Mesothelial cell of epicardium (in vitro differentiated cells): ENCODE measurements at places on chromosomes 6 and 20.

DNA sequence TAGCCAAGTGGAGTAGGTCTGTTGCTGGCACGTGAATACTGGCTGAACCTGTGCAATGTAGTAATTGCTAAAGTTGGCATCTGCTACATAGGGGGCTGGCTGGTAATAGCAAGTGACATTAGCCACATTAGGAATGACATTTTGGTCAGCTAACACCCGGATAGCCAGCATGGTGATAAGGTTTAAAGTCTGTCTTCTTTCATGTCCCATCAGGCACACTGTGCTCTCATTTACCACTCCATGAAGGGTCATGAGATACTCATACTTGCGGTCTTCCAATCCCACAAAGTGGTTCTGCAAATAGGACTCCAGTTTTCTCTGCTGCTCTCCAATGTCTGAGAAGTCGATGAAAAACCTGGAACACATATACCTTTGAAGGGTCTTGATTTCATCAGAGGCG, 2.8 kb downstream of the TENT5A start:
- H3K4me3 ChIP-seq: peak overlapping the region; percentile 87
- no peak for DNase-seq
- H3K4me1 ChIP-seq: peaks cover 38% of the 10 kb centered on the region
- peaks cover 9% of the 10 kb centered on the region for H3K27me3 ChIP-seq
- H3K36me3 ChIP-seq: peaks cover 2% of the 10 kb centered on the region

GRCh38 chr6:25913741-25914140, 16.8 kb downstream of the SLC17A2 start:
- no peak for DNase-seq
- no peaks in the 10 kb centered on the region for H3K36me3 ChIP-seq
- H3K27ac ChIP-seq: no peak overlapping the region

DNA sequence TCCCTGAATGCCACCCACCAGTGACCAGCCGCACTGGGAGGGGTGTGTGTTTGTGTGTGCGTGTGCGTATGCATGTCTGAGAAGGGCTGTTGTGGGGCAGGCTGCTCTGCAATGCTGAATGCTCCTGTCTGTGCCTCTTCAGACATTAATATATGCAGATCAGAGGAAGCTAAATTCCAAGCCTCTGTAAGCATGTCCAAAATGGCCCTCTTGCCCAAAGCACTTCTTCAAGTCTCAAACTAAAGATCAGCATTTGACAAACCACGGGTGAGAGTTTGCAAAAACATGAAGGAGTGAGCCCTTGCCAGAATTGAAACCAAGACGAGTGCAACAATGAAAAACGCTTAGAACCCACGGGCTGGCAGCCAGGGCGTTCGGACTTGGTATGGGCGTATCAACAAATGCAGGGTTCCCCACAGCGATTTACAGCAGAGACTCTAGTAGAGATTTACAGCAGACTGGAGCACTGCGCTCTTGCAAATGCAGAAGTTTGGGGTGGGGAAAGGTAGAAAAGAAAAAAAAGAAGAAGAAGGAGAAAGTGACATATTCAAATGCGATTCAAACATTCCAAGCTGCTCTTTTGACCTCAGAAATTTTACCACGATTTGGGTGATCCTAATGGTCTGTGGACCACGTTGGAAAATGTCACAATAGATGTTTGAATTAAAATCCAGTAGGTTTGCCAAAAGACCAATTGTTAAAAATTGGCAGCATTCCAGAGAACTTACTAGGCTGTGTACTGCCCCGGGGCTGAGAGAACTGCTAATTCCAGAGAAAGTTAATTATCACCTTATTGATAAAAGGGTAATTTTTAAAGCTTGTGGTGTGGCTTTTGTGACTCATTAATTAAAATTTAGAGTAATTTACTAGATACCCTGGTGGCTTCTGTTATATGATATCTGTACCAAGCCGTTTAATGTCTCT, 3.5 kb downstream of the SCML4 start:
- peaks cover 45% of the 10 kb centered on the region for H3K27me3 ChIP-seq
- no peaks in the 10 kb centered on the region for H3K36me3 ChIP-seq
- H3K4me3 ChIP-seq: peak overlapping the region; percentile 38
- H3K27ac ChIP-seq: no peak overlapping the region
- peaks cover 28% of the 10 kb centered on the region for H3K4me1 ChIP-seq

DNA sequence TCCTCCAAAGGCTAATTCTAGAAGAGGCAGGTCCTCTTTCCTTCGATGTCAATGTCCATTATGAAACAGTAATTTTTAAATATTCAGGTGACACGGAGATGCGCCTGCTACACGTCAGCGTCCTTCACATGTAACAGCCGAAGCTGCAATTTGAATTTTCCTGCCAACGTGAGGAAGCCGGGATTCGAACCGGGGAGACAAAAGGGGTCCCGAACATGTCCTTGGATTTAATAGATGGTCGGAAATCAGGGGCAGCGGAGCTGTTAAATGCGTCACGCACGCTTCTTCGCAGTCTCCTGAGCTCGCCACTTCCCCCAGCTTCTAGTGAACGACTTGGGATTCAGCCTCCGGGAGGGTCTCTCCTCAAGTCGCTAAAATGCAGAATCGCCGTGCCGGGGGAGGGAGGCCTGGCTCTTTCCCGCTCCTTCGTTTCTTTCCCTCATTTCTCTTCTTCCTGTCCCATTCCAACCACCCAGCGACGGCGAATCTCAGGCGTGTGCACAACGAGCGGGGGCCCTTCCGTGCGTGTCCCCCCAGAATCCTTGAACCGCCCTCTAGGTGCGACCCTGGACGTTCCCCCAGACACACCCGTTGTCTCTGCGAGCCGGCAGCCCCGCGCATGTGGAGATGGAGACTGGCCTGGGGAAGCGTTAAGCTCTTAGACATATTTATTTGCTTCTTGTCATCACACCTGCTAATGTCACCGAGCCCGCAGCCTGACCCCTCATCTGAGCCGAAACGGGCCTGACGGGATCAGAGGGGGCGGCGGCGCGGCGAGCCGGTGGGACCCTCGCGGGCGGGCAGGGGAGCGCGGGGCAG, 1.3 kb upstream of the FOXC1 start:
- peaks cover 37% of the 10 kb centered on the region for H3K4me1 ChIP-seq
- H3K27ac ChIP-seq: peak overlapping the region; percentile 67
- peak overlapping the region; percentile 65 for H3K4me3 ChIP-seq
- no peak for DNase-seq
- H3K27me3 ChIP-seq: peaks cover 57% of the 10 kb centered on the region
- H3K36me3 ChIP-seq: peaks cover 10% of the 10 kb centered on the region

DNA sequence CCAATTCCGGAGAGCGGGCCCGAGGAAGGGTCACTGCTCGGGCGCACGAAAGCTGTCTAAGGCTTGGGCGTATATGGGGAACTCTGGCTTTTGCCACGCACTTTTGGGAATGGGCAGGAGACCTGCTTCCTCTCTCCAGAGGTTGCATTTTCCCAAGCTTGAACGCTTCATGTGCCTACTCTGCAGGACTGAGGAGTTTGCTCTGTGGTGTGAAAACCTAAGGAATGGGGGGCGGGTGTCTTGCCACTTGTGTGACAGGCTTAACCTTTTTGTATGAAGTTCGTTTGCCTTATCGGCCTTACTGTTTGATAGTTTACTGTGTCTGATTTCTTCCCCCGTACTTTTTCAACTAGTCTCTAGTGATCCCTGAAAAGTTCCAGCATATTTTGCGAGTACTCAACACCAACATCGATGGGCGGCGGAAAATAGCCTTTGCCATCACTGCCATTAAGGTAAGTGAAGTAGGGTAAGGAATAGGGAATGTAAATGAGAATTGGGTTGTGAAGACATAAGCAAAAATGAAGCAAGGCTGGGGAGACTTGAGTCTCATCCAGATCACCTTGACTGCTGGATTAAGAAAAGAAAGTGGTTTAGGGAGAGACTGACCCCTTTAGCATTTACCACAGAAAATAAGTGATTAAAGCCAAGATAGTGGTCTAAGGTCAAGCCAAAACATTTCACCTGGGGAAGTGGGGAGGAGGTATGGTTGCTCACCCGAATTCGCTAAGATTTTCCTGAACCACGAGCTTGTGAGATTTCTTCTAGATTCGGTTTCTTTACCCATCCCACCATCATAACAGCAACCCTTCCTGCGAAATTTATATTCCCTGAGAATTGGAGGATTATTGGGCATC, 627 bp downstream of the RPS18 start:
- peaks cover 53% of the 10 kb centered on the region for H3K4me1 ChIP-seq
- H3K27ac ChIP-seq: peak overlapping the region; percentile 99
- no peak for DNase-seq
- peak overlapping the region; percentile 98 for H3K4me3 ChIP-seq

- no peak overlapping the region for H3K27ac ChIP-seq
- no peak overlapping the region for H3K4me3 ChIP-seq
- H3K27me3 ChIP-seq: no peaks in the 10 kb centered on the region
- peaks cover 4% of the 10 kb centered on the region for H3K36me3 ChIP-seq
- peaks cover 5% of the 10 kb centered on the region for H3K4me1 ChIP-seq
- DNase-seq: no peak
Observed at GRCh38 chr20:50550531-50550930, 40.3 kb downstream of the PTPN1 start.

GRCh38 chr20:9177278-9177677, 108.4 kb downstream of the PLCB4 start:
- H3K27ac ChIP-seq: no peak overlapping the region
- no peak overlapping the region for H3K4me3 ChIP-seq
- H3K36me3 ChIP-seq: no peaks in the 10 kb centered on the region
- H3K4me1 ChIP-seq: peaks cover 13% of the 10 kb centered on the region
- H3K27me3 ChIP-seq: peaks cover 14% of the 10 kb centered on the region

GRCh38 chr6:40671694-40672050, 84.5 kb upstream of the LRFN2 start:
- DNase-seq: no peak
- no peak overlapping the region for H3K27ac ChIP-seq
- H3K36me3 ChIP-seq: no peaks in the 10 kb centered on the region
- H3K4me1 ChIP-seq: no peaks in the 10 kb centered on the region
- peaks cover 16% of the 10 kb centered on the region for H3K27me3 ChIP-seq
- no peak overlapping the region for H3K4me3 ChIP-seq

GRCh38 chr20:34249291-34249690, 8.1 kb downstream of the ASIP start:
- no peak for DNase-seq
- no peaks in the 10 kb centered on the region for H3K27me3 ChIP-seq
- H3K36me3 ChIP-seq: no peaks in the 10 kb centered on the region
- peaks cover 11% of the 10 kb centered on the region for H3K4me1 ChIP-seq

DNA sequence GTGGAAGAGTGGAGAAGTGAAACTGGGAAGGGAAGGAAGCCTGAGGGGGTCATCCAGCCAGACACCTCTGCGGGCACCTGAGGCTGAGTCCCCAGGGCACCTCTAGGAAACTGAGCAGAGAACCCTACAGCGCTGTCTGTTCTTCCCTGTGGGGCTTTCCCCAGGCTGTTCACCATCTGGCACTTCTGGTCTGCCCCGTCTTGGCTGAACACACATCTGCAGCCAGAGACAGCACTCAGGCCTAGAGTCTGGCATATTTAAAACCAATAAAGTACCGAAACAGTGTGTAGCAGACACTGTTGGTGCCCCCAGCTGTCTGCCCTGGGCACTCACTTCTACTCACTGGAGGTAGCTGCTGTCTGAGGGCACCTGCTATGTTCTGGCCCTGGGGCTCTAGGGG, 9.4 kb upstream of the ARFGEF2 start:
- H3K36me3 ChIP-seq: no peaks in the 10 kb centered on the region
- H3K27ac ChIP-seq: no peak overlapping the region
- DNase-seq: no peak
- no peak overlapping the region for H3K4me3 ChIP-seq
- H3K4me1 ChIP-seq: no peaks in the 10 kb centered on the region

GRCh38 chr6:31180500-31180899, 10.0 kb upstream of the POU5F1 start:
- H3K36me3 ChIP-seq: no peaks in the 10 kb centered on the region
- peaks cover 3% of the 10 kb centered on the region for H3K27me3 ChIP-seq
- H3K4me3 ChIP-seq: no peak overlapping the region
- DNase-seq: no peak
- no peaks in the 10 kb centered on the region for H3K4me1 ChIP-seq

DNA sequence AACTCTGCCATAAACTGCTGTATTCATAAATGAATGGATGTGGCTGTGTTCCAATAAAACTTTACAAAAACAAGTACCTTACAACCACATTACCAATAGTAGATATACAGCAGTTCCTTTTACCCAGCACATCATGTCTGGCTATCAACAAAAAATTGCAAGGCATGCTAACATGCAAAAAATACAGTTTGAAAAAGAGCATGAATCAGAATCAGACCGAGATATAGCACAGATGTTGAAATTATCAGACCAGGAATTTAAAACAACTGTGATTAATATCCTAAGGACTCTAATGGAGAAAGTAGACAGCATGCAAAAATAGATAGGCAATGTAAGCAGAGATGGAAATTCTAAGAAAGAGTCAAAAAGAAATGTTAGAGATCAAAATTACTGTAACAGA, 8.4 kb upstream of the NUS1 start:
- no peak for DNase-seq
- H3K4me1 ChIP-seq: no peaks in the 10 kb centered on the region
- H3K27ac ChIP-seq: no peak overlapping the region
- H3K4me3 ChIP-seq: no peak overlapping the region

DNA sequence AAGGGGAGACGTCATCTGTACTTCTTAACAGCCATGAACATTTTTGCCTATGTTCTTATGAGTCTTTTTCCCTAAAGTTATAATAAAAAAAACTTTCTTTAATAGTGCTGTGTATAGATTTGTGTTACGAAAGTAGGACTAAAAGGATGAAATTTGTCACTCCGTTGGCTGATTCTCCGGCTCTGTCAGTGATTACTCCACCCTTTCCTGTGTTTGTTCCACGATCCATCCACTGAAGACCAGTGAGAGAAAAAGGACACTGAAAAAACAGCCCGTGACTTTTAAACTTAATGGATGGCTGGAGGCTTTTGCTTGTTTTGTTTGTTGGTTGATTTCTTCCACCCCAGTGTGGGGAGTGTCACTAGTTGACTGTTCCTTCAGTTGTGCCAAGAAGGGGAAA, 232.0 kb upstream of the NOX3 start:
- H3K4me3 ChIP-seq: no peak overlapping the region
- DNase-seq: no peak
- no peaks in the 10 kb centered on the region for H3K36me3 ChIP-seq
- no peaks in the 10 kb centered on the region for H3K27me3 ChIP-seq
- H3K27ac ChIP-seq: no peak overlapping the region

- H3K4me3 ChIP-seq: peak overlapping the region; percentile 17
- peaks cover 13% of the 10 kb centered on the region for H3K4me1 ChIP-seq
- H3K27me3 ChIP-seq: no peaks in the 10 kb centered on the region
- H3K27ac ChIP-seq: peak overlapping the region; percentile 91
- no peaks in the 10 kb centered on the region for H3K36me3 ChIP-seq
Observed at GRCh38 chr20:38460040-38460623, 12.5 kb upstream of the RALGAPB start.
